ENCODE measurements at places on chromosomes 5 and 9. TPM values are rescaled to one million over a fixed set of nuclear protein-coding genes. Genes with fewer than 3 reads are reported as not detected.

DNA sequence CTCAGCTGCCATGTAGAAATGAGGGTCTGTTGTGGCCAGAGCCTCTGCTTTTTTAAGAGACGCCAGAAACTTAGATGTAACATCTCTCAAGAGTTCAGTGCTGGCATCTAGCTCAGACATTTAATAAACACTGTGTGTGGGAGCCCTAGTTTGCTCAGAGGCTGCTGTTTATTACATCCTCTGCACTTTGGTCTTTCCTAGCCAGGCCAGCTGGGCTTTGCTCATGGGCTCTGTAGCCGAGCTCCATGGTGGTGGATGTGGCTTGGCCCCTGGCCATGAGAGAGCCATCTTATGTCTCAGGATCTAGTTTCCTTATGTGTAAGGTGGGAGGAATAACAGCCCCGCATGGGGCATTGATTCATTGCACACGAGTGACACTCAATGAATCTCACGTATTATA, 30.0 kb downstream of the ARHGEF37 start:
- DNase-seq = no peak

GPR21 gene
- polyA plus RNA-seq = not detected

STPG3 gene
- polyA plus RNA-seq = not detected

DNA sequence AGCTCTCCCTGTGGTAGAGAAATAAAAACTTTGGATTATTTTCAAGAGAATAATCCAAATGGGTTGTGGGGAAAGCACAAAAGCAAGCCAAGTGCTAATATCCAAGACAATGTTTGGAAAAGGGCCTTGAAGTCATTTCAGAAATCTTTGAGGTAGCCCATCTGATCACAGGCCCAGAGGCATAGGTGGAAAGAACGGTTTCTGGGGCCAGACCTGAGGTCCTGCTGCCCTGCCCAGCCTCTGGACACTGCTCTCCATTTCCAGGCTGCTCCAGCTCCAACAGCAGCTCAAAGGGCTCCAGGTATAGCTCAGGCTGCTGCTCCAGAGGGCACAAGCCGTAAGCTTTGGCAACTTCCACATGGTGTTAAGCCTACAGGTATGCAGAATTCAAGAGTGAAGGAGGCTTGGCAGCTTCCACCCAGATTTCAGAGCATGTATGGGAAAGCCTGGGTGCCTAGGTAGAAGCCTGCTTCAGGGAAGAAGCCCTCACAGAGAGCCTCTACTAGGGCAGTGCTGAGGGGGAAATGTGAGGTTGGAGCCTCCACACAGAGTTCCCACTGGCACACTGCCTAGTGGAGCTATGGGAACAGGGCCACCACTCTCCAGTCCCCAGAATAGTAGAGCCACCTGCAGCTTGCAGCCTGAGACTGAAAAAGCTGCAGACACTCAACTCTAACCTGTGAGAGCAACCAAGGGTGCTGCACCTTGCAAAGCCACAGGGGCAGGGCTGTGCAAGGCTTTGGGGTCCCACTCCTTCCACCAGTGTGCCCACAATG, 133.1 kb downstream of the PIK3R1 start:
- no peak for DNase-seq

QRFP gene
- not detected for polyA plus RNA-seq

ADAMTSL2 gene
- 0.19 TPM for polyA plus RNA-seq
